ENCODE measurements at places on chromosomes 7 and 10.

DNA sequence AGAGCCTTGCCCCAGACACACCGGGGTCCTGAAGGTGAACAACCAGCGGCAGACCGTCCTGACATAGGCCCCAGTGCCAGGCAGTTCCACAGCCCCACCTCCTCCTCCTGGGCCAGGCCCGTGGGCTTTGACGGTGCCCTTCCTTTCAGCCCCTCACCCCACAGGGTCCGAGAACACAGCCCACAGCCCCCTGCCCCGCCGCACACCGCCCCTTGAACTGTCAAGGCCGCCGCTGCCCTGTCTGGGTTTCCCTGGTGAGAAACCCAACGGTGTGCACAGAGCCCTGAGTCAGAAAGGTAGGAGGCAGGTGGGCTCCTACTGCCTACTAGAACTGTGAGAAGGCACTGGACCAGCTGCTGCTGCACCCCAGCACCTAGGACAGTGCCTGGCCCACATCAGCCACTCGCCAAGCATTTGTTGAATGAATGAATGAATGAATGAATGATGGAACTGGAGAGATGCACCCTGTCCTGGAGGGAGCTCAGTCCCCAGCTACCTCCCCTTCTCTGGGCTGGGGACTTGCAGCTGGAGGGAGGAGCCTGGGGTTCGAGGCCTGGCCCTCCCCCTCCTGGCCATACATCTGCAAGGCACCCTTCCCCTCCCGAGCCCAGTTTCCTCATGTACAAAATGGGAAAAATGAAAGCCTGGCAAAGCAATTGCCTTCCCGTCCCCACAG, 117.9 kb downstream of the SLIT1 start:
- no peak for DNase-seq

GRCh38 chr7:157434701-157435100, 97.9 kb downstream of the DNAJB6 start:
- DNase-seq = no peak

- DNase-seq = no peak
These were observed 246.2 kb downstream of the SLC25A13 start for GRCh38 chr7:96075510-96076349.

DNA sequence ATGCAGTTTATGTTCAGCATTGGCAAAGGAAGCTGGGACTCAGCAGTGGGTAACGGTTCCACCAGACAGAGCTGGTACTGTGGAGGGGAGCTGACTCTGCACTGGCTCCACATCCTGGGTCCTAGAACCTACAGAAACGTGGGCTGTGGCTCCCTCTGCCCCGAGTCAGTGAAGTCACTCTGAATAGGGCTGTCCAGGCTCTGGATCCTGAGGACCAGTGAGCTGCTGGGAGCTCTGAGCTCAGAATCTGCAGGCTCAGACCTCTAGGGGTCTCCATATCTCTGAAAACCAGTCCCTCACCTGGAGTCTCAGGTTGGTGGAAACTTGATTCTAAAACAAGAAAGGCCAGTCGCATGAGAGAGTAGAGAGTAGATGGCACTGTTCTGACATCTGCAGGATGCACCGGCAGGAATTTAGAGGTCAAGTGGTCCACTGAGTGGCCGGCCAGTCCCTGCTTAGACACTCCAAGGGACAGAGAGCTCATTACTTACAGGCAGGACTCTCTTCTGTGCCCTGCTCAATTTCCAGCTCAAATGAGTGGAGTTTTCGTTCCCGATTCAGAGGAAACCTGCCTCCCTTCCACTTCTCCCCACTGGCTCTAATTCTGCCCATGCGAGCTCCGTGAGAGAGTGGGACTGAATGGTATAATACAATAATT, 18.6 kb downstream of the NPFFR1 start:
- DNase-seq = no peak

DNA sequence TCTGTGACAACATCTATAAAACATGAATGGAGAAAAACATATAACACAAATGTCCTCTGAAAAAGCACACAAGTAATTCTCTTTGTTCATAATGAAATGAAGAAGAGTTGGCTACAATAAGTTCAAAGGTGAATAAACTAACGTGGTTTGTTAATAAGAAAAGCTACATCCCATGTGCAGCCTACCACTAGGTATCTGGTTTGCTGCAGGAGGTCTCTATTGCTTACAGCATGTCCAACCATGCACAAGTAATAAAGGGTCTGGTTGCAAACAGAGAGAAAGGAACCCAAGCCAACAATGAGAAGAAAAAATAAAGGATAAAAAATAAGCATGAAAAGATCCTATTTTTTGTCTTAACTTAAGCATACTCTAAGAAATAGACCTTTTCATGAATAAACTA, 139.2 kb downstream of the CHCHD3 start:
- no peak for DNase-seq

- no peak for DNase-seq
These were observed 104.1 kb downstream of the MKLN1 start for GRCh38 chr7:131431756-131432155.

DNA sequence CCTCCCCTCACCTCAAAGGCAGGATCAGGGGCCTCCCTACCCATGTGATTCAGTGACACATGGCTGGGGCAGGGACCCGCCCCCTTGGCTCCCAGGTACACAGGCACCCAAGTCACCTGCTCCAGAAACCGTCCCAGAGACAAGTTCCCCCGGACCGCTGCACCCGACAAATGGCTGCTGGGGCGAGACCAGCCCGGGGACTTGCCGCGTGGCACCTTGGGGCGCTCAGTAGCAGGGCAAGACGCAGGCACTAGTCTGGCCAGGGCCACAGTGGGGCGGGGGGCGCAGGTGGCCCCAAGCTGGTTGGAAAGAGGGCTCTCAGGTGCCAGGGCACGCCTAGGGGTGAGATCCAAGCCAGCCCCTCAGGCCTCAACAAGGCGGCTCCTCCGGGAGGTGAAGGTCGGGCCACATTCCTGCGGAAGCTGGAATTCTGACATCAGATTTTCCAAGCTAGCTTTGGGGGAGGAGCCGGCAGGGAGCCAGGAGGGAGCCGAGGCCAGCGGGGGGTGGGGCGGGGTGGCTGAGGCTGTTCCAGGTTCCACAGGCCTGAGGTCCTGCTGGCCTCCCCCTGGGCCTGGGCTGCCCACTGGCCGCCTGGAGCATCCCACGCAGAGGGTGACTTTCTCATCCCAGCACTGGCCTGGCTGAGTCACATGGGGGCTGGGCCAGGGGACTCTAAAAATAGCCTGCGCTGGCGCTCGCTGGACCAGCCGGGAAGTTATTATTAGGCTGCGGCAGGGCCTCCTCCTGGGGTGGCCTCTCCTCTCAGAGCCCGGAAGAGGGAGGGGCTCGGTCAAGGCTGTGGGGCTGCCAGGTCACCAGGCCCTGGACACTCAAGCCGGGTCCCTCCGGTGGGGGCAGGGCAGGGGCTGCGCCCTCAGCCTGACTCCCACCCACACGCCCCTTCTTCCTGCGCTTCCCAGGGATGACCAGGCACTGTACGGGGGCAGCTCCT, 20.5 kb upstream of the INPP5A start:
- DNase-seq = no peak

GRCh38 chr7:101066141-101066832, 19.0 kb upstream of the TRIM56 start:
- DNase-seq = no peak

- DNase-seq = no peak
These were observed 35.6 kb upstream of the TCF7L2 start for GRCh38 chr10:112914288-112914952.

DNA sequence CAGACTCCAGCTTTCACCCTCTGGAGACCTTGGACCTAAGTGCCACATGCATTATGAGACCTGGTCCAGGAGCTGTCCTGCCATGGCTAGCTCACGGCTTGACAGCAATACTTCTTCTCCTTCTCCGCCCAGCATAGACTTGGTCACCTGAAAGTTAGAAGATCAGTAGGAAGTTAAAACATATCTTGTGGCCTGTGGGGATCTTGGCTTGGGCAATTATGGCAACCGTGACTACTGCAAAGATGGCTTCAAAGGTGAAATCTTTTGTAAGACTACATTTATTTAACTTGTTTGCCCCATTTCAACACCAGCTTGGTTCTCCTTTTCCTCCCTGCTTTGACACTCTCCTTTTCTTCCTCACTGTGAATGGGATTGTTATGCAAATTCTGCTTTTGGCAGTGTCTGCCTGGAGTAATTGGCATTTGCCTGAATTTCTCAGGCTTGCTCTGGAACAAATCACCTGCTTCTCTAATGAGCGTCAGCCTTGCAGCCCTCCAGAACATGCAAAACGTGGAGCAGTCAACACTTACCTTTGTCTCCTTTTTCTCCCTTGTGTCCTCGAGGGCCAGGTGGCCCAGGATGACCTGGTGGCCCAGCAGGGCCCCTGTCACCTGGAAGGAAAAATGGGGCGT, 53.4 kb downstream of the COL17A1 start:
- no peak for DNase-seq

DNA sequence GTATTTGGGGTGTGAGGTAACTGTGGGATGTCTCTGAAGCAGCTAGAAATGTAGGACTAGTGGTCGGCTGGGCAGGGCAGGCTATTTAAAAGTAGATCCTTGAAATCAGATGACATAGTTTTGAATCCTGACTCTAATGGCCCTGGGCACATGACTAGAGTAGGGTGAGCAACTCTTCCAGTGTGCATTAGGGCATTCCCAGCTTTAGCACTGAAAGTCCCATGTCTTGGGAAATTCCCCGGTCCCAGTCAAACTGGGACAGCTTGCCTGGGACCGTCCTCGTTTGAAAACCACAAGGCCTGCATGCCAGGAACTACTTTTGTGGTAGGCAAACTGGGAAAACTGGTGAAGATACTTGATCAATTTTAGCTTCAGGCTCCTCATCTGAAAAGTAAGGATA, 255.3 kb downstream of the PTEN start:
- no peak for DNase-seq

GRCh38 chr7:149496642-149497391, 792 bp downstream of the ZNF746 start:
- DNase-seq = no peak

GRCh38 chr10:92929896-92930295, 81.6 kb downstream of the EXOC6 start:
- DNase-seq = no peak

GRCh38 chr10:130218181-130218641, 82.0 kb downstream of the GLRX3 start:
- DNase-seq = no peak
